ENCODE measurements at places on chromosomes 3 and 15.
A peak's percentile ranks its signal among the peaks of the same experiment; 100 is the strongest.

DNA sequence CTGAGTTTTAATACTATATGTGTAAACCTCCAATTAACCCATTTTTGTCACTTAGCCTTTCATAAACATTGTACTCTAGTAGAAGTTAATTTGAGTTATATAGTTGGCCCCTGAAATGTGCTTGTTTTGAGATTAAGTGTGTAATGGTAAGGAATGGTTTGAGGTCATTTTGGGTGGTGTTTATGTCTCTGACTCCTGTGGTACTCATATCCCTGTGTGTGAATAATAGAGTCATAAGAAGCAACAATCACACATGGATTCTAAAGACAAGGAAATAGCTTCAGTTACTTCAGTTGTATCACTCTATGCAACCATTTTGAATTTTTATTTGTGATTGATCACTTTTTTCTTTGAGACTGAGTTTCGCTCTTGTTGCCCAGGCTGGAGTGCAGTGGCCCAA is 408.5 kb downstream of the MFSD1 start:
- no peak for DNase-seq

DNA sequence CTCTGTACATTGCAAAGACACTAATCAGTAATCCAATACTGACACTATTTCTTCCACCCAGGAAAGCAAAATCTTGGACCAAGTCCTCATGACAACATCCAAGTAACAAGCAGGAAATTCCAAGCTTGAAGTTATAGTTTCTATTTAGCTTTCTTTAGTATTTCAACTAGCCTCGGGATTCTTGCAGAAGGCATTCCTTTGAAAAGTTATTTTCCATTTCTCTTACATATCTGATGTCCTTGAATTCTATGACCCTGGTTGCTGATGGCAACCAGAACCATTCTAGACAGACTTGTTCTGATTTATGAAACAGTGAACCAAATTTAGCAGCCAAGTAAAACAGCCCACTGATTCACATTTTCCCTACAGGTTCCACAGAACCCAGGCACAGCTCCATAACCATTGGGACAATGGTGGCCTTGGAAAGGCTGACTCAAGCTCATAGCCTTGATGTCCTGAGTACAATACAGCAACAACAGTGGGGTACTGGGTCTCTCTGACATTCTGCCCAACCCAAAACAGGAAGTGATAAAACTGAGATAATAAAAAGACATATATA is 26.5 kb downstream of the P3H2 start:
- no peak for DNase-seq

- no peak for DNase-seq
Measured at GRCh38 chr3:151152455-151153079, 50.4 kb downstream of the GPR171 start.

GRCh38 chr15:26873846-26874245 is 7.0 kb downstream of the GABRA5 start:
- no peak for DNase-seq

- no peak for DNase-seq
Measured at GRCh38 chr3:17151598-17152373, 267.0 kb downstream of the PLCL2 start.

DNA sequence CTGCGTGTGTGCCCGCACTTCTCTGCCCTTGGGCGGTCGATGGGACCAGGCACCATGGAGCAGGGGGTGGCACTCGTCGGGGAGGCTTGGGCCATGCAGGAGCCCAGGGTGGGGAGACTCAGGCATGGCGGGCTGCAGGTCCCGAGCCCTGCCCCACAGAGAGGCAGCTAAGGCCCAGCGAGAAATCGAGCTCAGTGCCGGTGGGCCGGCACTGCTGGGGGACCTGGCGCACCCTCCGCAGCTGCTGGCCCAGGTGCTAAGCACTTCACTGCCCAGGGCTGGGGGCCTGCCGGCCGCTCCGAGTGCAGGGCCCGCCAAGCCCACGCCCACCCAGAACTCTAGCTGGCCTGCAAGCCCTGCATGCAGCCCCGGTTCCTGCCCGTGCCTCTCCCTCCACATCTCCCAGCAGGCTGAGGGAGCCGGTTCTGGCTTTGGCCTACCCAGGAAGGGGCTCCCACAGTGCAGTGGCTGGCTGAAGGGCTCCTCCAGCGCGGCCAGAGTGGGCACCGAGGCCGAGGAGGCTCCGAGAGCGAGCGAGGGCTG is 553 bp upstream of the RTP4 start:
- no peak for DNase-seq

GRCh38 chr3:88641033-88641604 is 466.3 kb upstream of the EPHA3 start:
- no peak for DNase-seq

GRCh38 chr15:57504599-57504940 is 87.1 kb upstream of the MYZAP start:
- no peak for DNase-seq

- DNase-seq = no peak
Measured at GRCh38 chr15:76465728-76466127, 129.2 kb downstream of the ISL2 start.

DNA sequence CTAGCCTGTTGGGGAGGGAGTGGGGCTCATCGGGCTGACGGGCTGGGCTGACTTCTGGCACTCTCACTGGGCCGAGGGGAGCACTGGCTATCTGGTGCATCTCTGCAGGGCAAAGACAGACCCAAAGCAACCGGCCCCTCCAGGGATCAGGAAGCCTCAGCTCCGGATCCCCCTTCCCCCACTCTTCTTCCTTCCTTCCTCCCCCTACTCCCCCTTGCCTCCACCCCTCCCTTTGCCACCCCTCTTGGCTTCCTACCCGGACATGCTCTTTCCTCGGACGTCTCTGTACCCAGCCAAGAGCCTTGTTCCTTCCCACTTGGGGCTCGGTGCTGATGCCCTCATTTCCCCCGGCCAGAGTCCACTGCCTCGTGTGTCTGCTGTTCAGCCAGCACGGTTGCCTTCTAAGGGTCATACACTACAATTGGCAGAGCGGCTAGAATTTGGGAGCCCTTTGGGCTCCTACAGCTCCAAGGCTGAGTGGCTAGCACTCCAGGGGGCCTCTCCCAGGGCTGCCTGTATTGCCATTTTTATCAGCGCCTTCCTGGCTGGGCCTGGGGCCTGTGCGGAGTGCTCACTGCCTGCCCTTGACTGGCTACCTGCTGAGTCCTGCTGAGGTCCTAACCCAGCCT is 10.9 kb downstream of the SEMA3F start:
- DNase-seq = peak; percentile 78
